Karpas-422 (cell line): ENCODE measurements at places on chromosomes 2 and 18.

GRCh38 chr18:36592282-36592681, 236.5 kb downstream of the TPGS2 start:
- DNase-seq: no peak

DNA sequence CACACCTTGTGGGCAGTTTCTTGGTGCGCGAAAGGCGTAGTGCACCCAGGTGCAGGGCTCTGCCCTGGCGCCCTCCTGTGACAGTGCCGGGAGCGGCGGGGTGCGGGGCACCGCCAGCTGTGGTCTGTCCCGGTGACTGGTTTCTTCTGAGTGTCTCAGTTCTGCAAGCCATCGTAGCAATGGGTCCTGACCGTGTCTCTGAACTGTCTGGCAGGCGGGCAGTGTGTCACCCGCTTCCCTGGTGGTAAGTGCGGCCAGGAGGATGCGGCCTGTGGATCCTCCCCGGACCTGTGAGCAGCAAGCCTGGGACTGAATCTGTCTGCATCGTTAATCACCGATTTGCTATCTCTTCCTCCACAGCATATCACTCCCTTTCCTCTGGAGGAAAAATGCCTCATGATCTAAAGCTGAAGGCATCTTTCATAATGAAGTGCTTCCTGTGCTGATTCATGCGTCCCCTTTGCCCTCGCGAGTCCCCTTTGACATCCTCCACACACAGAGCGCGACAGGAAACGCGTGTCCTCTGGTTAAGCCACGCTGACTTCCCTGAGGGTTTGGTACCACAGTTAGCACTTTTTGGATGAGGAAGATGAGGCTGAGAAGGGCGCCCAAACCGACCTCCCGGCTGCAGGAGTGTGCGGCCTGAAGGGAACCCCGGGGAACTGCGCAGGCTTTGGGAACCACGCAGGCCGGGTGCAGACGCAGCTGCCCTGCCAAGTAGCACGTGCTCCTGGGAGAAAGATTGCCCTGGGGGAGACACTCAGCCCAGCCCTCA, 416.0 kb upstream of the HS6ST1 start:
- DNase-seq: no peak

- no peak for DNase-seq
These were observed 12.8 kb downstream of the TFPI start for GRCh38 chr2:187541086-187542085.

DNA sequence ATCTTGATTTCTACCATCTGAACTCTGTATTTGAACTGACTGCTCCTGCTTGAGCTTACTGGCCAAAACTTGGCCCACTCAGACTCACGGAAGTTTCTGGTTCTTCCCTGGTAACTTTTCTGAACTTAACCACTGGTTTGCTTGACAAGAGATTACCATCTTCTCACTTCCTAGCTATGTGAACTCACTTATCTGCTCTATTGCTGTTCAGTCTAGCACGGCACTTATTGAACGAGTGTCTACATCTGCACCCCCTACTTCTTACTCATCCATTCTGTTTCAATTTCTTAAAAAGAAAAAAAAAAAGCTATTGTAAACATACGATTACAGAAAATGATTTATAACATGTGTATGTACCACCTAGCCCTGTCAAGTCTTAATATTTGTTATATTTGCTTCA, 9.0 kb downstream of the CKAP2L start:
- no peak for DNase-seq

GRCh38 chr2:108169982-108170625, 69.7 kb upstream of the SULT1C3 start:
- peak; percentile 58 for DNase-seq

DNA sequence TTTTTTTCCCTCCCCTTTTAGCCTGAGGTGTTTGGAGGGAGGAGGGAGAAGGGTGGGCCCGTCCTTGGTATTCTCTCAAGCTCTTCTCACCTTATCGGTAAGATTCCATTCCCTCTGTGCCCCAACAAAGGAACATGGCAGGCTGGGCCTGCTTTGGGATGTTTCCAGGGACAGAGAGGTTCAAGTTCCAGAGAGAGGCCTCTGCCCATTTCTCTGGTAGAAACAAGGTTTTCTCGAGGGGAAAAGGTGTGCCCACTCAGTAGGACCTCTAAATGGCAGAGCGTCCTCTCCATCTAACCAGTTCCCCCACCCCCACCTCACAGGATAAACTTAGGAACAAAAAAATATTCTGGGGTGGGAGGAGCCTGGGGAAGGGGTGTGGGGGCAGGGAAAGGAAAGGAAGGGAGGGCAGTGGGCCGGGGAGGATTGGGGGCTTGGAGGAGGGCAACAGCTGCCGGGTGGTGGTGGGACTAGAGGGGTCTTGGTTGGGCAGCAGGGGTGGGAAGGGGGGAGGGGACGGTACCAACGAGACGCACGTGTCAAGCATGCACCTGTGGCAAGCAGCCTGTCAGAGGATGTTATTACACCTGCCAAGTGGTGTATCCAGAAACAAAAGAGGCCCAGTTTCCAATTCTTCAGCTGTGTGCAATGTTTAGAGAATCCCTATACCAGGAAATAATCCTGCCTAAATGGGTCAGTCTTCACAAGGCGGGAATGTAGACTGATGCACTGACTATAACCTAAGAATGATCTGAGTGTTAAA, 2.1 kb downstream of the PCBP1 start:
- DNase-seq: peak; percentile 77

- peak; percentile 77 for DNase-seq
These were observed 530 bp downstream of the GALNT1 start for GRCh38 chr18:35581898-35582641.

- no peak for DNase-seq
These were observed 38.0 kb downstream of the RNF152 start for GRCh38 chr18:61854578-61855448.

DNA sequence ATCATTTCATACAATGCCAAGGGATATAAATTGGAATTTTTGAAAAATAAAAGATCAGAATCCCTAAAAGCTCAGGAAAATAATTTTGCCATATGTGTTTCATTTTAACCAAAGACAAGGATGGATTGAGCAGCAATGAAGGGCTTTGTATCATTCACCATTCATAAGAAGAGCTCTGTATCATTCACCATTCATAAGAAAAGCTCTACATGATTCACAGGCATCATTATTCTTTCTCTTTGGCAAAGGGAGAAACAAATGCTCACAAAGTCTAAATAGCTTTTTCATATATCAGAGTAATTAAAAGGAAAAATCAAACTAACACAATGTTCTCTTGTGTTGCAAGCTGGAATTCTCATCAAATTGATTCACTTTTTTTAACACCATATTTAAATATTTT, 169.1 kb upstream of the MC4R start:
- DNase-seq: no peak

DNA sequence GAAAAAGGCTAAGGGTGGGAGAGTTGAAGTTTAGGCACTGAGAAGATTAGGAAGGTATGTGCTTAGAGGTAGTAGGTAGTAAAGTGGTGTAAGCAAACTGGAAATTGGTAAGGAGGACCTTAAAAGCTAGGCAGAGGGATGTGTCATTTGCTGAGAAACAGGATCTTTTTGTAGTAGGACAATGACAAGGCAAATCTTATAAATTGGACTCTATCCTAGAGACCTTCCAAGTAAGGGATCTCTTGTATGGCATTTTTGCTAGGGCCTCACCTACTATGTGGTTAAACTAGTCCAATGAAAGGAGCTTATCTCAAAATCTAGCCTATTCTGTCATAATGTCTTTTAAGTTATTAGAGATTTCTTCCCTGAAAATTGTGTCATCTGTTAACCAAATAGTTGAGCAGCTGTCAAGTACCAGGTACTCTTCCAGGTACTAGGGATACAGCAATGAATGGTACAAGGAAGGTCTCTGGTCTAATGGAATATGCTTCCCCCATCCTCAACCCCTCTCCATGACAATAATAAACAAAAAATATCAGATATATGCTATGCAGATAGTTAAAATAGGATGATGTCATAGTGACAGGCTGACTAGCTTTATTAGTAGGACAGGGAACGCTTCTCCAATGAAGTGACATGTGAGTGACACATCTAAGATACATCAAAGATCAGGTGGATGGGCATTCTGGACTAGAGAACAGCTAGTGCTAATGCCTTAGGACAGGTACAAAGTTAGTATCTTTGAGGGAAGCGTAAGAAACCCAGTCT, 17.7 kb downstream of the RIOK3 start:
- DNase-seq: no peak

- no peak for DNase-seq
These were observed 108.1 kb downstream of the AOX1 start for GRCh38 chr2:200693836-200694470.

DNA sequence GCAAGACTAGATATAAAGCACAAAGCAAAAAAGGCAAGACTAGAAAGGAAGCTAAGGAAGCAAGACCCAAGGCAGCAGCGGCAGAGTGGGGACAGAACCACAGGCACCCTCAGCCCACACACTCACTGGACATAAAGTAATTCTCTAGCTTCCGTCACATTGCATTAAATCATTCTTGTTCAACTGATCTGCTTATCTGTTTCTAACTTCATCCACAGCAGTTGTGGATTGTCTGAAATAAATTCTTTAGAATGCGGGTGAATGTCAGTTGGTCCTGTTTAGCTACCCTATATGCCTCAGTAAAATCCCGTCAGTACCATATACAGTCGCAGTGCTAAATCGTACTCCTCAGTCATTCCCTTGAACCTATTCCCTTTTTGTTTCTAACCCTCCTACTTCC, 183.2 kb upstream of the SLC39A10 start:
- no peak for DNase-seq

DNA sequence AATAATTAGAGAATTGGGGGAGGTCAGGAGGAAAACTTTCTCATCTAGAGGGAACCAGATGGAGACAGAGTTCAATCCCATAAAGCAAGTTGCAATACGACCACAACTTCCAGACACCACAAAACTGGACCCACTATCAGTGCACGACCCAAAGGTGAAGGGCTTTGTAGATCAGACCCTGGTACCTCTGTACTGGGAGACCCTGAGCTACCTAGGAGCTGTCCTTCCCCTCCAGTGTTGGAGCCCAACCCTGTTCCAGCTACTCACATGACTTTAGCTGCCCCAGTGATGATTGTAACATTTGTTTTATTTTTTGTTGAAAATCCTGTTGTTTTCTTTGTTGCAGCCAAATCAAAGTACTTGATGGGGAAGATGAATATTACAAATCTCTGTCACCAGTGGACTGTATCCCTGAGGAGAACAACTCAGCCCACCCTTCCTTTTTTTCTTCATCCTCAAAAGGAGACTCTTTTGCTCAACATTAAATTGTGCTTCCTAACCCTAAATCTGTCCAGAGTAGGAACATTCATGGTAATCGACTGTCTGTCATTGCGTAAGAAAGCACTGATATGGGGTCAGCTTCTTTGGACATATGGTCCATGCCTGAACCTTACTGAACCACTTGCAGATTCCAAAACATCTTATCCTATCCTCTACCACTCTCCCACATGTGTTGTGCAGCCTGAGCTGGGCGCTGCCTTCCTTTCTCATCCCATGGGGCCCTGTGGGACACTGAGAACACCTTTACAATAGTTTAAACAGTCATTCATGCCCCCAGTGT, 62.3 kb upstream of the SP5 start:
- no peak for DNase-seq

DNA sequence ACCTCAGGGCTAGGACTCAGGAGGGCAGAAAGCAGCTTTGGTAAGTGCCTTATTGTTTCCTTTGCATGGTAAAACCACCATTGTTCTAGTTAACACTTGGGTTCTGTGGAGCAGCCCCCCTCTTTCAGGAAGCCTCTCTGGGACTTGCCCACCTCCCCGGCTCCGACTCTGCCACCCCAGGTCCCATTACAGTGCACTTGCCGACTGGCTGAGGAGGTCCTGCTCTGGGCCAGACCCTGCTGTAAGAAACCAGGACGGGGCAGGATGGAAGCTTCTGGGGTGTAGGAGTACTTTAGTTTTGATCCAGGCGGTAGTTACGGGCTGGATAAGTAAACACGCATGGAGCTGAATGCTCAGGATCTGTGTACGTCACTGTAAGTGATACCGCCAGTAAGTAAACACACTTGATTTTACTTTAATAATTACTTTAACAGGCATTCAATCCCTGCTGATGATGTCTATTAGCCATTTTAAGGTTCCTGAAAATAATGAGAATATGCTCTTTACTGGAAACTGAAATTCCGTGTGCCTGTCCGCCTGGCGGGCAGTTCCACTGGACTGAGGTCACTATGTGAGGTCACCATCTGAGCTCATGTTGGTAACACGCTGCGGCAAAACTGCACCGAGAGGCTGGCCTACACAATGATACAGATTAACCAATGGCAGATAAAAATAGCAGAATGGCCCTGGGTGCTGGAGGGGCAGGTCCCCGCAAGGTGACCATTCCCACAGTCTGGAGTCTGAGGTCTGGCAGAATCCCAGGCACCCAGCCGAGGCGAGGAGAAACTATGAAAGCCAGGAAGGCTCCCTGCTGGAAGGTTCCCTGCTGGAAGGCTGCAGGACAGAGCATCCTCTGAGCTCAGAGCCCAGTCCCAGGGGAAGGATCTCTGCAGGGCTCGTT, 25.2 kb downstream of the HS1BP3 start:
- DNase-seq: no peak

DNA sequence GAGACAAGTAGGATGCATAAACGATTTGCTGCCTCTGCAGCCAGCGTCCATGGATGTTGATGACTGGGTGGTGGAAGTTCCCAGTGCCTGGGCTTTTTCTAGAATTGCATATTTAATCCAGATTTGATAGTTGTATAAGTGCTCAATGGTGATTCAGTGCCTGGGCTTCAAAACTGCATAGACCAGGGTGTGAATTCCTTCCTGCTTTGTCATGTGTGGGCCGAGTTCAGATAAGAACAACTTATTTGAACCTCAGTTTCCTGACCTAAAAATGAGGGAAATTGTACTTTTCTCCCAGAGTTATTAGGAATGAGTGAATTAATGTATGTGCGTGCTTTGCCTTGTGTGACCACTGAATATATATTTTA, 154.6 kb downstream of the WDSUB1 start:
- DNase-seq: no peak

- peak; percentile 88 for DNase-seq
These were observed 11.5 kb downstream of the MFSD2B start for GRCh38 chr2:24021122-24021998.

DNA sequence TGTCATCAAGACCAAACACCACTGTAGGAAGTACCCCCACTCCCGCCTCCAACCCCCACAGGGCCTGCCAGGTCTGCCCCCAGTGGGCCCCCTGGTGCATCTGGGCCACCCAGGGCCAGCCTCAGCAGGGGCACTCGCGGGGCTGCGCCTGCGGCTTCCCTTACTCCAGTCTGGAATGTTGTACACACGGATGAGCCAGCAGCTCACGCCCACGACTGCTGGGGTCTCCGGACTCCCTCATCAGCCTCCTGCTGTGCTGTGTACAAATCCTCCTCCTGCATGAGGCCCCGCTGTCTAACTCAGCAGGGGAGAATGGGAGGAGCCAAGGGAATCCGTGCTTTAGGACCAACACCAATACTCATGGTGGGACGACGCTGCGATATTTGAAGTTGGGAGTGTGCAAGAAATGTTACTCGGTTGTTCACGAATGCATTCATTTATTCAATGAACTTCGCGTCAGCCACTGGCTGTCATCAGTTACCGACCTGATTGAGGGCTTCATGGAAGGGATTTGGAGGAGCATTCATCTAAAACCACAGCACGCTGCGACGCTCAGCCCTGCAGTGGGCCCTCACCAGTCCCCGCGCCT, 654 bp upstream of the ASB1 start:
- peak; percentile 75 for DNase-seq

GRCh38 chr2:222950638-222951285, 89.9 kb downstream of the ACSL3 start:
- no peak for DNase-seq
